Lower leg skin (tissue), 4 donors: ENCODE measurements at places on chromosomes 4 and X.

DNA sequence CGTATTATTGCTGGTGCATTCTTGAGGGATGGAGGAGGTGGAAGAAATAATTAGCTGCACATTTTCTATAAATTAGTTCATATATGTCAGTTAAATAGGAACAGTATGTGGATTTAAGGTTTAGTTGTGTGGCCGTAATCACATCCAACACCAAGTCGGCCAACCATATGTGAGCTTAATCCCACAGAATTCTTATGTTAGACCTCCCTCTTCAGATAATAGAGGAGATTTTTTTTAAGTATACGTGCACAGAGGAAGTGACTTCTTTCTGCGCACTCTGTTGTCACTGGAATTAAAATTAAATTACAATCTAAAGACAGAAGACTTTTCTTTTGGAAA lies 2.1 kb downstream of the SEPTIN11 start:
- no peak for DNase-seq

- no peak for DNase-seq
Measured at GRCh38 chr4:55442541-55442940, 46.8 kb downstream of the TMEM165 start.

- DNase-seq = no peak
Measured at GRCh38 chrX:7019555-7019954, 128.0 kb upstream of the STS start.

- peak; percentile 22 for DNase-seq
Measured at GRCh38 chrX:56764153-56764974, 35.3 kb downstream of the NBDY start.

- DNase-seq = no peak
Measured at GRCh38 chr4:142707401-142707800, 138.7 kb downstream of the INPP4B start.

- DNase-seq = no peak
Measured at GRCh38 chr4:26877961-26878360, 17.3 kb downstream of the STIM2 start.

- DNase-seq = no peak
Measured at GRCh38 chr4:188374871-188375270, 235.6 kb downstream of the TRIML1 start.
